Stimulated activated CD4-positive, alpha-beta T cell treated with anti-CD3 and anti-CD28 coated beads, Interleukin-1b, Interleukin-23, amount 100 ng/mL, for 4 hours (primary cell): ENCODE measurements at places on chromosomes 2 and 18.

- no peak for DNase-seq
These were observed 203.7 kb upstream of the ITGA4 start for GRCh38 chr2:181253438-181253837.

GRCh38 chr2:83584672-83585071 lies 874.4 kb downstream of the SUCLG1 start:
- DNase-seq, result no peak

DNA sequence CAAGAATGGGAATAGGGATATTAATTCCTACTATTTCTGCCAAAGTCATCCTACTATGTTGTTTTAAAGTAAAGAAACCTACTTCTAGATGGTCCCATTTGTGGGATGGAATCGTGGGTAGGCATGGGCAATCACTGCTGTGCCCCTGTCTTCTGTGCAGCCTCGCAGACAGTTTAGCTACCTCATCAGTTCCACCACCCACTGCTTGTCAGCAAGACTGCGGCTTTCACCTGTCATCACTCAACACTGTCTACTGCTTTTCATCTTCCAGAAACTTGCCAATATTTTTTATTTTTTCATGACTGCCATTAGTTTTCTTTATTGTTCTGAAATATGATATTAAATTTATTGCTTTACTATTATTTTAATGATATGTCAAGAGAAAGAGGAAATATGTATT lies 368.1 kb upstream of the KYNU start:
- no peak for DNase-seq

DNA sequence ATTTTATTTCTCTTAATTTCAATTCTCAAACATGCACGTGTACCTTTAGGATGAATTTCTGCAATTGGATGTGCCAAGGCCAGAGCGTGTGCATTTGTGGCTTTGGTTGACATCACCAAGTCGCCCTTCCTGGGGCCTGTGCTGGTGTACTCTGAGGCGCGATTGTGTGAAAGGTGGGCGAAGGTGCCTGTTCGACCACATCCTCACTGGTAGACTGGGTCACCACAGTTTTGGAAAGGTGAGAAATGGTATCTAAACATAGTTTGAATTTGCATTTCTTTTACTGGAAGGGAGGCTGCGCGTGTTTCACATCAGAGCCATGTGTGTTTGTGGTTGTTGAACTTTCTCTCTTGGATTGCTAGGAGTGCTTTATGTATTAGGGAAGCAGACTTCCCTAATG lies 89.8 kb downstream of the LDLRAD4 start:
- no peak for DNase-seq

- no peak for DNase-seq
These were observed 275.6 kb downstream of the SLC4A3 start for GRCh38 chr2:219902891-219903552.

GRCh38 chr18:32139835-32140283 lies 48.2 kb downstream of the RNF138 start:
- DNase-seq, result no peak

DNA sequence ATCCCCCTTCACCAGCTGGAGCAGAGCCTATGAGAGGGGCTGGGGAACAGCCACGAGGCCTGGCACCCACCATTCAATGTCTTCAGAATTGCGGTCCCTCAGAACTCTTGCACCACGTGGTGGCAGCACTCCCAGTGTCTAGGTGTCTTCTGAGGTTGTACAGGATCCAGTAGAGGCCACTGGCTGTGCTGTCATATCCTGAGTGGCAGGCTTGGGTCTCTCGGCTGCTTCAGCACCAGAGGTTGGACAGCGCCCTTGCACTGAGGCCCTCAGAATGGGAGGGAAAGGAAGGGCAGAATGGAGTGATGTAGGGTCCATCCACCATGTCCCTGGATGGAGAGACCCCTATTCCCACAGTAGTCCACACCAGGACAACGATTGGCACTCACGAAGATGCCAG lies 112.0 kb upstream of the TEKT4 start:
- no peak for DNase-seq

- no peak for DNase-seq
These were observed 137.6 kb downstream of the LAMA1 start for GRCh38 chr18:6979954-6980353.

DNA sequence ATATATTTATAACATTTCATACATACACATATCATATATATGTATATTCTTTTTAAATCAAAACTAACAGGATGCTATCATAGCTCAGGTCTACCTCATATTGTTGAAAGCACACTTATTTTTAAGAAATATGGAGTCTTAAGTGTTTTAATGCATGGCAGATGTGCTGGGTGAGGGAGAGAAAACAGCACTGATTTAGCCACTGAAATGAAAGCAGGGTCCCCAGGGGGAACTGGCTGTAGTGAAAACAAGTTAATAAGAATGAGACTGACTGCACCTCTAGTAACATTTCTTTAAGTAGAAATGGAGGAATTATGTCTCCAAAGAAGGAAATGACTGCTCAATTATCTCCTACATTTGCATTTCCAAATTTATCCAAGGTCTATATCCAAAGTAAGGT lies 857.8 kb downstream of the DCDC2C start:
- no peak for DNase-seq

DNA sequence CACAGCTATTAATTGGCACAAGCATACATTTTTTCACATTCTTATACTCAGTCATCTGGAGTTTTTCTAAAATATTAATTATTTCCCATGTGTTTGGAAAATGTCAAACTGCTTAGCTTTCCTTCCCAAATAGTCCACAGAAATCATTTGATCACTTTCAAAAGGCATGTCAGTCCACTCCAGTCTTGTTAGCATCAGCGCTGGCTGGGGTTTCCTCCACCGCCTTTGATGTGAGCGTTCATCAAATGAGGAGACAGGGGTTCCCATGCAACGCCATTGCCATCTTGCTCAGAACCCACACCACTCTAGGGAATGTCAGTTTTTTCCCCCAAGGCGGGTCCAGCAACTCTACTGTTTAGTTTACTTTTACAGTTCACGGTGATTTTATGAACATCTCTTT lies 13.1 kb upstream of the RAX start:
- DNase-seq, result no peak

- no peak for DNase-seq
These were observed 144.3 kb downstream of the NCK2 start for GRCh38 chr2:105889046-105889445.

GRCh38 chr2:74051504-74051903 lies 66.8 kb downstream of the TET3 start:
- no peak for DNase-seq

DNA sequence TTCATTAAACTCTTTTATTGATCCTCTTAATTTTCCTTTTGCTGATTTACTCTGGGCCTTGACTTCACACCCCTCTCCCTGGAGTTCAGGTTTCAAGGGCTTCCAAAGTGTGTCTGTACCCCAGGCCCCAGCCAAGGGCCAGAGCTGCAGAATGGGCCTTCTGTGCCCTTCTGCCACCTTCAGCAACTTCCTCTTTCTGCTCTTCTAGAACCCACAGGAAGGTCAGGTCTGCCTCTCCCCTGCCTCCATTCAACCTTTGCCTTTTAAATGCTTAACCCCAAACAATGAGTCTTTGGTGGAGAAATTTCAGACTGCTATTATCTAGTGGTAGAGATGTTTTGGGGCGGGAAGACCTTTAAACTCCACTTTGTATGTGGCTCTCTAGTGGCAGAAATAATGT lies 63.1 kb downstream of the TSN start:
- DNase-seq, result no peak

DNA sequence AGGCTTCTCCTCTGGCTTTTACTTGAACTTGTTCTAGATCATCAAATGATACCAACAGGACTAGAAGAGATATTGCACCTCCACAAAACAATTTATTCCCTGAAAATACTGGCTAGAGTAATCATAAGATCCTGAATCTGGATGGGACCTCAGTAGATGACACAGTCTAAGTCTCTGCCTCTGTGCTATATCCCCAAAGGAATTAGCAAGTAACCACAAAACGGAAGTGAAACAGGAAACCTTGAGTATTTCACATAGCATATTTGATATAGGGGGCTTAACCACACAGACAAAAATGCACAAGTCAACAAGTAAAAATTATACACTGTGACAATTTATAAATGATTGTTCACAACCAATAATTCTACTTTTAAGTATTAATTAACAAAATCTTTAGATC lies 456.9 kb upstream of the TNP1 start:
- DNase-seq, result no peak

- DNase-seq, result no peak
These were observed 8.5 kb downstream of the TYW5 start for GRCh38 chr2:199946836-199947235.

DNA sequence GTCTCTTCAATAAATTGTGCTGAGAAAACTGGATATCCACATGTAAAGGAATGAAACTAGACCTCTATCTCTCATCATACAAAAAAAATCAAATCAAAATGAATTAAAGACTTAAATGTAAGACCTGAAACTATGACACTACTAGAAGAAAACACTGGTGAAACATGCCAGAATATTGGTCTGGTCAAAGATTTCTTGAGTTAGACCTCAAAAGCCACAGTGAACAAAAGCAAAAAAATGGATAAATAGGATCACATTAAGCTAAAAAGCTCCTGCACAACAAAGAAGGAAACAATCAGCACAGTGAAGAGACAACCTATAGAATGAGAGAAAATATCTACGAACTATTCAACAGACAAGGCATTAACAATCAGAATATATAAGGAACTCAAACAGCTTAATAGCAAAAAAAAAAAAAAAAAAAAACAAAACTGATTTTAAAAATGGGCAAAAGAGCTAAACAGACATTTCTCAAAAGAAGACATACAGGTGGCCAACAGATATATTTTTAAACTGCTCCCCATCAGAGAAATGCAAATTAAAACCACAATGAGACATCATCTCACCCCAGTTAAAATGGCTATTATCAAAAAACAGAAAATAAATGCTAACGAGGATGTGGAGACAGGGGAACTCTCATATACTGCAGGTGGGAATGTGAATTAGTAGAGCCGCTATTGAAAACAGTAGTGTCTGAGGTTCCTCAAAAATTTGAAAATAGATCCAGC lies 66.3 kb downstream of the NCKAP1 start:
- no peak for DNase-seq

- DNase-seq, result no peak
These were observed 54.7 kb downstream of the CMPK2 start for GRCh38 chr2:6810961-6811360.

DNA sequence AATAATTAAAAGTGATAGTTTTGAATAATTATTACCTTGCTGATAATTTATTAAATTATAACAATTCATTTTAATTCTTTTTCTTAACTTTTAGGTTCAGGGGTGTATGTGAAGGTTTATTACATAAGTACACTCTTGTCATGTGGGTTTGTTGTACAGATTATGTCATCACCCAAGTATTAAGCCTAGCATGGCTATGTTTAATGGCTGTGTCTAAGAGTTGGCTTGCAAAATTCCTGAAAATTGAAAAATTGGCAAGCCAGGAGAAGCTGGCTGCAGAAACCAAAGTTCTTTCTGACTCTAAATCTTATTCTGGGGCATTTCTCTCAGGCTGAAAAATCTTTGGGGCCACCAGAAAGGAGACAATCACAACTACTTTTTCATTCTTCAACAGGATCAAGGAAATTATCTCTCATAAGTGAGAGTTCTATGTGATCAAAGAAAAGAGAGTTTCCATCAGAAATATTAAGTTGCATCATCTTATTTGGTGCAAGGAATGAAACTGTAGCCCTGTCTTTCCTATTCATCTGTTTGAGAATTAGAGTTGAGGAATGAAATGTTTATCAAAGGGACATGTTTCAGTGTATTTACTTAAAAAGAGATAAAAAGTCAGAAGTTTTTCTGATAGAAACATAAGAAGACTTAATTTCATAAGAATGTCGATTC lies 412.1 kb upstream of the CDH2 start:
- no peak for DNase-seq

DNA sequence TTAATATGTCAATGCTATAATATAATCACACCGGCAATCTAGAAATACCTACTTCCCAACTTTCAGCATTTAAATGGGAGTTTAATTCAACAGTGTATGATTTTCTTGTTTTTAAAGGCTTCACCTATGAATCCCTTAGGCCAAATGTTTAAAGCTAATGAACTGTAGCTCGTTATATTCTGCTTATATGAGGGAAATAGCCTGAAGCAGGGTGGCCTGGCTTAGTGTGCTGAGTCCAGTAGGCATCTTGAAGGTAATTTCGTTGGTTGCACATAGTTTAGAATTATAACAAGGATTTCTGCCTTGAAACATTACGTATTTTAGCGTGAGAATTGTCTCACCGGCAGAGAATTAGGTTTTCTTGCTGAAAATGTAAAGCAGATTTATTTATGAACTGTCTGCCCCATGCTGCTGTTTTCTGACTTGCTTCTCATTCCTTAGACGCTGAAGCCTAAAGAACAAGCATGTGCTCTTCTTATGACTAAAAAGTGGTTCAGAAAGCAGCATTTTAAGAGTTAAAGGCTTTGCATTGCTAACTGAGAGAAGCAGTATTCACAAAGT lies 433.7 kb upstream of the RAB12 start:
- DNase-seq, result no peak

- DNase-seq, result no peak
These were observed 49.8 kb downstream of the USP34 start for GRCh38 chr2:61420991-61421544.

DNA sequence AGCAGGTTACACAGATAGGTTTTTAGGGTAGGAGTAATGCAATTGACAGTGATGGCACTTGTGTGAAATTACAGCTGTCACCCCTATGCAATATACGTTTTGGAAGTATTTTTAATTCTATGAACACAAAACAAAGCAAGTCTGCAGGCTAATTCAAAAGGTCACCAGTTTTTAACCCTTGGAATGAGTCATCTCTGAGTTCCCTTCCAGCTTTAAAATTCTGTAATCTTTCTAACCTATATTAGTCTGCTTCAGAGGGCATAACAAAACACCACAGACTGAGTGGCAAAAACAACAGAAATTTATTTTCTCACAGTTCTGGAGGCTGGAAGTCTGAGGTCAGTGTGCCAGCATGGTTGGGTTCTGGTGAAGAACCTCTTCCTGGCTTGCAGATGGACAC lies 596.9 kb upstream of the HNMT start:
- DNase-seq, result no peak

- DNase-seq, result no peak
These were observed 77.1 kb downstream of the DDX1 start for GRCh38 chr2:15668611-15669305.

GRCh38 chr2:141508806-141509595 lies 621.8 kb downstream of the LRP1B start:
- no peak for DNase-seq

DNA sequence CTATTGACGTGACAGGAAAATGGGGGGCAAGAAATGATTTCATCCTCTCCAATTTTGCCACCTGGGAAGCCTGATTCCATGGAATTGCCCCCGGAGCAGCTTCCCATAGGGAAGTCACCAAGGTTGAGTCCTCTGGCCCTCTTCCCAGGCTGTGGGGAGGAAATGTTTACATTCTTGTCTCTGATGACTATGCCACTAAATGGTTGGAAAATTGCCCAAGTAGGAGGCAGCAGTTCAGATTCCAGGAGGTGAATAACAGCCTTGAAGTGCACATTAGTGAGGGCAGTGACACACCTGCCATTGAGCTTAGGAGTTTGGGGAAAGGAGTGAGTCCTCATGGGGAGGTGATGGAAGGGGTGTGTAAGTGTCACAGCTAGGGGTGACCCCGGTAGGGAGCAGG lies 449.2 kb upstream of the DCC start:
- DNase-seq, result no peak

- DNase-seq, result no peak
These were observed 89.5 kb upstream of the RBMS1 start for GRCh38 chr2:160583146-160583535.

GRCh38 chr2:73031725-73032701 lies 39.5 kb downstream of the SFXN5 start:
- no peak for DNase-seq
